Stimulated activated naive CD8-positive, alpha-beta T cell treated with anti-CD3 and anti-CD28 coated beads, Interleukin-15, Interleukin-2, amounts not matched to agents 100 U/mL and 50 U/mL, for 24 hours (primary cell): ENCODE measurements at places on chromosomes 2 and 18.
A peak's percentile ranks its signal among the peaks of the same experiment; 100 is the strongest.

DNA sequence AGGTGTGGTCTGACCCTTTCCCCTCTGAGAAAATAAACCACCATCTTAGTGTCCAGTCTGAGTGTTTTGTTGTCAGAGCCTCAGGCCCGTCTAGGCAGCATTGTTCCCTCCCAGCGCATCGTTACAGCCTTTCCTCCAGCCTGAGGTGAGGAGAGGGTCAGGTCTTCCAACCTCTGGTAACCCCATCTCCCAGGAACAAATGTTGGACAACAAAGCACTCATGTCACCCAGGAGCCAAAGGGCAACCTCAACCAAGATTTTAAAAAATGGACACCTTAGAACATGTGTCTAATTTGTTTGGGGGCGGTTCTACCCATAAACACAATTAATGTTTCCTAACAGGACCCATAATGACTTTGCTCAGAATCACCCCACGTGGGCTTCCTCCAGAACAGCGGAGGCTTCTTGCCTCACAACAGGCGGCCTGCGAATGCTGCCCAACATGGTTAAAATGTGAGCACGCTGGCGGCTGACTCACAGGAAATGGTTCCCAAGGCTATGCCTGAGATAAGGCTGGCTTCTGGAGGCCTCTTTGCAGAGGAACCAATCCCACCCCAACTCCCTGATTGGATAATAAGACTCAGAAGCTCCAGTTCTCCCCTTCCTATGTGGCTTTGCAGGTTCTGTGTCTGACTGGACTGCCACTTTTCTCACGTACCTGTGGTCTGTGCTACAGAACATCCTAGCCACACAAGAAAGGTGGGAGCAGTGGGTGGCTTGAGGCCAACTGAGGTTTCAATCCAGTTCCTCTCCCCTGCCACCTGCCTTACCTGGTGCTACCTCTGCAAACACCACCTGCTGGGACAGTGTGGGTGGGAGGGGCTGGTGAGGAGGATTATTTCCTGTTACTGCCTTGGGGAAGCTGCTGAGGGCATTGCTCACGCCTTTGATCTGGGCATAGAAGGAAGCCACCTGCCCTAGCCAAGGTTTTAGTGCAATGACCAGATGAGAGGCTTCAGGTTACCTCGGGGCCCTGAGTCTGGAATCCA is 108.8 kb downstream of the B3GNT2 start:
- peak; percentile 79 for DNase-seq

- no peak for DNase-seq
These were observed 335 bp downstream of the HES6 start for GRCh38 chr2:238239543-238239862.

DNA sequence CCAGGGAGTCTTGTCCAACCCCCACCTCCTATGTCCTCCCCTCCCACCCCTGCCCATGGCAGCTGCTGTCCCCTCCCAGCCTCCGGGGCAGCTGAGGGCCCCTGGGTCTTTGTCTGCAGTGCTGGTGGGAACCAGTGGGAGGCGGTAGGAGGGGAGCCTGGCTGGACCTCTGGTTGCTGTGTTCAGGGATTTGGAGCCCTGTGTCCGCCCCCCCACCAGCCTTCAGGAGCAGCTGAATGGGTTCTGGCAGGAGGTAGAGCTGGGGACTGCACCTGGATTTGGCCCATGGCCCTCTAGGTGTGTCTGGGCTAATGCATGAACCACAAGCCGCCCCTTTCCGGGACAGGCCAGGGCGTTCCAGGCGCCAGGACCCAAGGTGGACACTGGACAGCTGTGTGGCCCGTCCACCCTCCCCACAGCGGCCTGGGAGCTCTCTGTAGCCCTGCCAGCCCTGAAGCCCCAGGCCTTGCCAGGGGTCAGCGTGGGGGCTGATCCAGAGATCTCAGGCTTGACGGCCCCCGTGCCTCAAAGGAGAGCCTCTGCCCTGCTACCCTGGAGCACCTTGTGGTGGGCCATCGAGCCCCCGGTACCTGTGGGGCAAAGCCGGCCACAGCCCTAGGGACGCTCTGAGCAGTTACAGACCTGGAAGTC is 25.4 kb downstream of the GPC1 start:
- DNase-seq = no peak

DNA sequence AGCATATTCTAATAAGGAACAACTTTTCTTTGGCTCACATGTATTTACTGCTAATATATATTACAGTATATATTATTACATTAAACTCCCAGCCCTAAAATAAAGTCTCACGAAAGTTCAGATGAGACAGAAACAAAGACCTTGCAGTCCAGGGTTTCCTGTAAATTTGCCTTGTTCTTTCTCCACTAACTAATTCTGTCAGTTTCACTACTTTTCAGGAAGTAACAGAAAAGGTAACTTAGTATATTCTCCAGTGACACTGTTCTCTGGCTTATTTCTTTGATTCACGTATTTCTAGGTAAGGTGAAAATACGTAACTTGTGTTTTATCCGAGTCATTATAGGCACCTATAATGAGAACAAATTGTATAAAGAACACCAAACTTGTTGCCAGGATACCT is 35.2 kb downstream of the HDLBP start:
- no peak for DNase-seq

DNA sequence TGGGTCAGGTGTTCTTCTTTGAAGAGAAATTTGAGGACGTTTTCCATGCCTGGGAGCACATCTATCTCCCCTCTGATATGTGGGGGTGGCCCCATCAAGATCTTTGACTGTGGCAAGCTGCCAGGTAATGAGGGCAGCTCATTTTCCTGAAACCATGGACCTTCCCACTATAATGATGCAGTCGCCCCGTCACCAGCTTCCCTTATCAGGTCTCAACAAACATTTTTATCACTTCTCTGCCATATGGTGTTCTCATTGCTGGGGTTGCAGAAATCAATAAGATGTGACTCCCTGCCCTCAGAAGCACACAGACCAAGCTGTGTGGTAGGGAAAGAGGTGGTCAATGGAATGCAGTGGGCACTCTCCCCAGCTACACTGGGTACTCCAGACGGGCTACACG is 48.4 kb upstream of the B3GNT7 start:
- DNase-seq = no peak

GRCh38 chr2:189849550-189849949 is 65.3 kb downstream of the PMS1 start:
- DNase-seq = no peak

GRCh38 chr18:11785444-11786055 is 65.7 kb upstream of the CHMP1B start:
- no peak for DNase-seq

GRCh38 chr2:240136013-240136670 is at the start of gene COPS9:
Gene COPS9 (minus strand): TSS chr2:240136305. CDS start chr2:240136284, 21 bp downstream.
- peak; percentile 90 for DNase-seq

GRCh38 chr2:224440988-224441387 is 39.1 kb upstream of the FAM124B start:
- DNase-seq = no peak

DNA sequence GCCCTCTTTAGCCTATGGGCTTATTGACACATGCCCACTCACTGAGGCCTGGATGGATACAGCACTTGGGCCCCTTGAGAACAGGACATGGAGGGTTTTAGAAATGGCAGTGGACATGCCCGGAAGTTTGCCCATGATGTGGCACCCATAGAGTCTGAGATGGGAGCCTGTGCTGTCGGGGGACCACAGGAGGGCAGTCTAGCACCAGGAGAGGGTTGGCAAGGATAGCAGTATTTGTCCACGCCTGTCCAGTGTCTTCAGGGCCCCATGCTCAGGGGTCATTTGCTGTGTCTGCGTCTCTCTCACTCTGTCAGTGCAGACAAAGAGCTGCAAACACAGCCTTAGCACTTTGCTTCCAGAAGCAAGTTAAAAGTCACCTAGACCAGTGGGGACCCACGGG is 48.7 kb downstream of the IL1RL2 start:
- no peak for DNase-seq

GRCh38 chr2:174246944-174247381 is 1.4 kb downstream of the OLA1 start:
- DNase-seq = no peak
